Renal cortex interstitium (tissue), 15 donors: ENCODE measurements at places on chromosomes 4 and X.

DNA sequence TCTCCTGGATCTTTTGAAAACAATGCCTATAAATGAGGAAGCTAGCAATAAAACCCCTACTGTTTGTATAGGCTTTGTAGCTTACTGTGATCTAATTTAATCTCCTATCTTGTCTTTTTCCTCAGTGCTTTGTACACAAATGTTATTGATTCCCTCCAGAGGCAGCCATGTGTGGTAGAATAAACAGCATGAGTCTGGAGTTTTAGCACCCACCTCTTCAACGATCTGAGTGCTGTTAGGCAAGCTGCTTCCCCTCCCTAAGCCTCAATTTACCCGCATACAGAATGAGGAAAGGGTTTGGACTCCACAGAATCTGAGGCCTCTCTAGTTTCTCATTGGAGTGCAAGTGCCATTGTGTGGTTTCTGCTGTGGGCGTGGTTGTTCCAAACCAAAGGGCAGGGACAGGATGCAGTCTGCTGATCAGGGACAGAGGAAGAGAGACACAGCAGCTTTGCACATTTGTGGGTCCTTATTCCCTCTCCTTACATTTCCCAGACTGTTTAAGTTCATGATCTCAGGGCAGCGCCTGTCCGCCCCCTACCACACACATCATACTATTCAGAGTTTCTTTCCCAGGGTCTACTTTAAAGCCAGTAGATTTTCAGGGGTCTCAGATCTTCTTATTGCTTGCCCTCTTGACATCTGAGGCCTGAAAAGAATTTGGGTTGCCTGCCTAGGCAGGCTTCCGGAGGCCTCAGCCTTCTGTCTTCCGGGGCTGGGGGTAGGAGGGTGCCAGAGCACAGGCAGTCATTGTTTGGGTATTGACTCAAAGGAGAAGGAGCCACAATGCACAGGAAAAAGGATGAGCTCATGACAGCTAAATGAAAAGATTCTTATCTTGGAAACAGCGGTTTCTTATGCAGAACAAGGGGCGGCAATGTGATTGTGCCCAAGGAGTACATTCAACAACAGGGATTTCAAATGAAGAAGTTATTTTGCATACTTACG, 114.9 kb upstream of the TEX13D start:
- no peak for DNase-seq

- no peak for DNase-seq
Measured at GRCh38 chrX:96002431-96002830, 682.2 kb upstream of the DIAPH2 start.

GRCh38 chr4:22473268-22473667, 42.6 kb downstream of the ADGRA3 start:
- no peak for DNase-seq

GRCh38 chr4:175394208-175394607, 417.9 kb downstream of the GPM6A start:
- no peak for DNase-seq

- DNase-seq = no peak
Measured at GRCh38 chr4:188370777-188371176, 231.5 kb downstream of the TRIML1 start.

GRCh38 chr4:128387600-128388351, 100.2 kb upstream of the PGRMC2 start:
- no peak for DNase-seq
